ENCODE measurements at places on chromosomes 2 and 18. TPM values are rescaled to one million over a fixed set of nuclear protein-coding genes. Genes with fewer than 3 reads are reported as not detected.

OTX1 gene
- polyA plus RNA-seq = 0.05 TPM

EPC2 gene
- 56.9 TPM for polyA plus RNA-seq

FECH gene
- polyA plus RNA-seq = 32.5 TPM

SKOR2 gene
- polyA plus RNA-seq = not detected

AOX1 gene
- 2.4 TPM for polyA plus RNA-seq

DUSP19 gene
- polyA plus RNA-seq = 5.3 TPM

RFTN2 gene
- polyA plus RNA-seq = 17.4 TPM

DNA sequence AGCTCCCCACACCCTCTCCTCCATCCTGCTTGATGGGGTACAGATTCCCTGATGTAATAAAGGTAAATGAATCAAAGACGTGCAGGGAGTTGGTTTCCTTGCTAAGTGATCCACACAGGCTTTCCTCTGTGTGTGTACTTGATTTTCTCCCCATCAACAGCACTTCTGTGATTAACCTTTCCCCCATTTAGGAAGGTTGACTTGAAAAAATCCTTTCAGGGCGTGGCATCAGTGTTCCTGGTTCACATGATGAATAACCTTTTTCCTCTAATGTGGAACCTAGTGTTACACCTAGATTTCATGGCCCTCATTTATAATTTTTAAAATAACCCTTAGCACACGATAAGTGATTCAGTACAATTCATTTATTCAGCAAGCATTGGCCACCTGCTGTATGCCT, 115.0 kb downstream of the ICA1L start:
- DNase-seq = no peak

GRCh38 chr2:182259629-182260150, 167.1 kb downstream of the PDE1A start:
- no peak for DNase-seq

- no peak for DNase-seq
Measured at GRCh38 chr2:28750316-28751251, 1.0 kb upstream of the PPP1CB start.

GRCh38 chr18:37298816-37299215, 266.8 kb downstream of the CELF4 start:
- DNase-seq = no peak

- no peak for DNase-seq
Measured at GRCh38 chr2:127712999-127713398, 11.7 kb downstream of the SFT2D3 start.

GRCh38 chr2:55144922-55145820, 86.9 kb downstream of the CLHC1 start:
- DNase-seq = no peak

DNA sequence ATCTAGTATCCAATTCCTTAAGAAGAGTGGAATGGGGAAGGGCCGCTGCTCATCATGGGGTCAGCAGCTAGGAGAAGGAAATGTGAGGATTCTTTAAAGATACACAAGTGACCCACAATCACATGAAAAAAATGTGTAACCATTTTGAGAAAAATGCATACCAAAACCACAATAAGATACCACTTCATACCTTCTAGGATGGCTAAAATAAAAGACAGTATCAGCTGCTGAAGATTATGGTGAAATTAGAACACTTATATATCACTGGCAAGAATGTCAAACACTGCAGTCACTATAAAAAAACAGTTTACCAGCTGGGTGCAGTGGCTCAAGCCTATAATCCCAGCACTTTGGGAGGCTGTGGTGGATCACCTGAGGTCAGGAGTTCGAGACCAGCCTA, 67.9 kb downstream of the C2orf74 start:
- no peak for DNase-seq

- DNase-seq = no peak
Measured at GRCh38 chr2:62539606-62540407, 33.8 kb upstream of the TMEM17 start.

DNA sequence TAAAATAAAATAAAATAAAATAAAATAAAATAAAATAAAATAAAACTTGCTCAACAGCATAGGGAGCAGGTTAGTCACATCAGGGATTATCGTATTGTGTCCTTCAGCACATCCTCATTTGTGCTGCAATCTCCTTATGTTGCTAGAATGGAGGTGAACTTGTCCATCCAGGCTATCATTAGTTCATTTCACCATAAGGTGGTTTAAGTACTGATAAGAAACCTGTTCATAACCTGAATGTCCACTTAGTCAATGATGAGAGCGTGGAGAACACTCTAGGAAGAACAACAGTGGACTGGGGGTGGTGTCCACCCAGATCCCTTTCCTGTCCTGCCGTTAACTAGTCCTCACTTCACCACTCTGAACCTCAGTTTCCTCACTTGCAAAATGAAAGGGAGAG, 21.9 kb downstream of the DHRS9 start:
- DNase-seq = no peak

GRCh38 chr18:69898241-69898861, 49.3 kb downstream of the CD226 start:
- DNase-seq = no peak

DNA sequence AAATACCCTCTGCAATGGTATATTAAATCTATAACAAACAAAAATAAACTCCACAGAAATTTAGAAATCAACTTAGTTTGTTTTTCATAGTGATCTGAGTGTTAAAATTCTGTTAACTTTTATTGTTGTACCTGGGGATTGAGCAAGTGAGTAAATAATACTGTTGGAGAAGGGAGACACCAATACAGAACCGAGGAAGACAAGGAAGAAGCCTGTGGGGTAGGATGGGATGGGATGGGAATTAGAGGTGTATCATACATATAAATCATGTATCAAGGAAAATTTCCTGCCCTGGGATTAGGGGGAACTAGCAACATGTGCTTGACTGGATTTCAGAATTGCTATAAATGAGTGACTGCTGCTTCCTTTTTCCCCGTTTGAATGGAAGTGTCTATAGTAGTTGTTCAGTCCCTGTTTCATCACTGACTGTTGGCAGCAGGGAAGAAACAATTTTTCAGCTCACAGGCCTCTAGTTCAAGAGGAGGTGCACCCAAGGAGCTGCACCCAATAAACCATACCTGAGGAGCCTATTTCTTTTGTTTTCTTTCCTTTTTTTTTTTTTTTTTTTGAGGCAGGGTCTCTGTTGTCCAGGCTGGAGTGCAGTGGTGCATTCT, 53.1 kb downstream of the SP110 start:
- no peak for DNase-seq

DNA sequence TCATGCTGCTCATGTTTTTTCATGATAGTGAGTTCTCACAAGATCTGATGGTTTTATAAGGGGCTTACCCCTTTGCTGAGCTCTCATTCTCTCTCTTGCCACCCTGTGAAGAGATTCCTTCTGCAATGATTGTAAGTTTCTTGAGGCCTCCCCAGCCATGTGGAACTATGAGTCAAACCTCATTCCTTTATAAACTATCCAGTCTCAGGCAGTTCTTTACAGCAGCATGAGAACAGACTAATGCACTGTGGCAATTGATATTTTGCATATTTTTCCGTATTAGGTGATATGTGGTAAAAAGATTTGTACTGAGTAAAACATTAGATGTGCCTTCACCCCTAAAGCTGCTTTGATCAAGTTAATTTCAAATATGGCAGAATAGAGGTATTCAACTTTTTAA, 48.8 kb downstream of the RAB27B start:
- DNase-seq = no peak

- no peak for DNase-seq
Measured at GRCh38 chr2:18650221-18650620, 60.9 kb upstream of the NT5C1B start.

DNA sequence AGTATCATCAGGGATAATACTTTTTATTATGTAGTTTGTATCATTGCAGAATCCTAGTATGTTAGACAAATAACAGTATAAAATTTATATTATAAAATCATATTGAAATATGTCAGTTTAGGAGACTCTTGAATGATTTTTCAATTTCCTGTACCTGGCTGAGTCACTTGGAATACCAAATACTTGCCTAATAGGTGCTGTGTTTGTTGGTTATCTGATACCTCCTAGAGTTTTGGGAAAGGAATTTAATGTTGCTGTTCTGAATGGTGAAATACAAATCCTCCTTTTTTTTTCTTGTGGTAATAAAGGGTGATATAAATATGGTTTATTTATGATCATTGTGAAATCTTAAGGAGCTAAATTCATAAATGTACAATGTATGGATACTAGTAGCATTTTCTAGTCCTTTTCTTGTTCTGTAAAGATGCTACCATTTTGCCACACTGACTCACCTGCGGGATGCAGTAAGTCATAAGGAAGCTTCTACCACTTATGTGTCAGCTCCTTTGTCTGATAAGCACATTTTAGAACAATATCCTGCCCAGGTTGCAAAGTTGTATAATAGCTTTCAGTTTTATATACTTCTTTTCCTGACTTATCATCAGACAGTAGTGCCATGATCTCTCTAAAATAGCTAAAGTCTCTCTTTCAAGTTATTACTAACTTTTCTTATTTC, 465.5 kb downstream of the XIRP2 start:
- no peak for DNase-seq

DNA sequence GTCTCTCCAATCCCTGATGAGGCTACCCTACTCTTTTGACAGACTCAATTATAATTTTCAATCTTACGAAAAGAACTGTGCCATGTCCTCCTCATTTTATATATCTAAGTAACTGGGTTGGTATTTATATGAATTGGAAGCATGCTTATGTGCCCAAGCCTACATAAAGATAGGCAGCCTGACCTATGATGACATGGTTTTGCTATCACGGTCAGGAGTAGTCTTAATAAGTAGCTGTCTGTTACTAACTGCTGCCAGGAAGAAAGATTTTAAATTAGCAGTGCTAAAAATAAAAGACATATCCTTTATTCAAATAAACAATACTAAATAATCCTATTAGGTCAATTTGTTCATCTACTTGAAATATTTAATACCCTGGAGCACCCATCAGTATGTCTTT, 102.0 kb upstream of the DTNA start:
- DNase-seq = no peak

DNA sequence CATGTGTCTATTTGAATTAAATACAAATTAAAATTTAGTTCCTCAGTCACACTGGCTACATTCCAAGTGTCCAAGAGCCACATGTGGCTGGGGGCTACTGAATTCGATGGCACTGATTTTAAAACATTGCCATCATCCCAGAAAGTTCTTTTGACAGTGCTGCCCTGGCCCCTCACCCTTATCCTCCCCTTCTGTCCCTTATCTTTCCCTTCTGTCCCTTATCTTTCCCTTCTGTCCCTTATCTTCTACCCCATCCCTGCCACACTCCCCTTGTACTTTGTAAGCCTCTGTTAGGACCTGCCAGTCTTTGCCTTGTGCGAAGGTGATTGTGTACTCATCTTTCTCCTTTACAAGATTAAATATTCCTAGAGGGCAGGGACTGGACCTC, 85.2 kb downstream of the DNMT3A start:
- no peak for DNase-seq

GRCh38 chr2:101132202-101132601, 19.0 kb downstream of the TBC1D8 start:
- DNase-seq = no peak

GRCh38 chr18:39795350-39795749, 2159.7 kb upstream of the PIK3C3 start:
- DNase-seq = no peak

GRCh38 chr2:216658757-216659156, 25.5 kb downstream of the IGFBP2 start:
- no peak for DNase-seq

All from renal cortex interstitium (tissue), 15 donors.